ENCODE measurements at places on chromosomes 4 and X.

GRCh38 chr4:82921795-82922194 lies 21.3 kb downstream of the THAP9 start:
- DNase-seq: no peak

DNA sequence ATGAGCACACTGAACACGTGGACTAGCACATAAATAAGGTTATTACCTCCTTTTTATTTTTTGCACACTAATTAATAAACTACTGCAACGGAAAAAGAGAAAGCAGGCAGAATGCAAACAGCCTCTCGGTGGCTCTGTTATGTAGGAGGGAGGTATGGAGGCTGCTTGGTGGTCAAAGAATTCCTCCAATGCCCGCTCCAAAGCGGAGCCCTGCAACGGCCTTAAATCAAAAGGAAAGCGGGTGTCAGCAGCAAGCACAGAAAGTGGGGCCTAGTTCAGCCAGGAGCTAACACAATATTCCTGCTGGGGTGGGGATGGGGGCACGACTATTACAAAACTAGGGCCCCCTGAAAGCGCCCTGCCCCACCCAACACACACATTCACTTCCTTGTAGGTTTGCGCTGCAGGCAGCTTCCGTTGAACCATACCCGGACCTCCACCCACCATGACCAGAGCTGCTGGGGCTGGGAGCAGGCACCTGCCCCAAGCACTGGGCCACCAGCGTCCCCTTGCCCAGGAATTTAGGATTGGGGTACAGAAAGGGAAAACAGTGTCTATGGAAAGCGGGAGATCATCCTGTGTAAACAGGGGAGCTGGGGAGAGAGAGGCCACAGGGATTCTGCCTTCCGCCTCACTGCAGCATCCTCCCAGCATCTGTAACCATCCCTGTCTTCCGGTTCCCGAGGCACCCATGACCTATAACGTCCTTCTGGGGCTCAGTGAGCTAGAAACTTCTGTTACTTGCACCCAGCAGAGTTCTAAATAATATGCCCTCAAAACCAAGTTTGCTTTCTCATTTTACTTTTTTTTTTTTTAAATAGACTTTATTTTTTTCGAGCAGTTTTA lies 57.1 kb upstream of the DDX3X start:
- DNase-seq: peak; percentile 13

GRCh38 chr4:5524446-5525299 lies 183.7 kb downstream of the EVC2 start:
- no peak for DNase-seq

DNA sequence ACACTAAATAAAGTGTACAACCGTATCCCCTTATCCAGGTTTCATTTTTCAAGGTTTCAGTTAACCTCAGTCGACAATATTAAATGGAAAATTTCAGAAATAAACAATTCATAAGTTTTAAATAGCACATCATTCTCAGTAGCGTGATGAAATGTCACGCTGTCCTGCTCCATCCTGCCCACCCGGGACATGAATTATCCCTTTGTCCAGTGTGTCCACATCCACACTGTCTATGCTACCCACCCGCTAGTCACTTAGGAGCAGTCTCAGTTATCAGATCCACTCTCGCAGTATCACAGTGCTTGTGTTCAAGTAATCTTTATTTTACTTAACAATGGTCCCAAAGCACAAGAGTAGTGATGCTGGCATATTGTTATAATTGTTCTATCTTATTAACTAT lies 54.7 kb downstream of the FRYL start:
- DNase-seq: no peak

GRCh38 chrX:150201391-150201790 lies 161.7 kb upstream of the MAMLD1 start:
- no peak for DNase-seq

GRCh38 chrX:136039968-136040367 lies 54.7 kb downstream of the SLC9A6 start:
- DNase-seq: no peak

- no peak for DNase-seq
Measured at GRCh38 chr4:159370286-159370685, 267.4 kb downstream of the RAPGEF2 start.

DNA sequence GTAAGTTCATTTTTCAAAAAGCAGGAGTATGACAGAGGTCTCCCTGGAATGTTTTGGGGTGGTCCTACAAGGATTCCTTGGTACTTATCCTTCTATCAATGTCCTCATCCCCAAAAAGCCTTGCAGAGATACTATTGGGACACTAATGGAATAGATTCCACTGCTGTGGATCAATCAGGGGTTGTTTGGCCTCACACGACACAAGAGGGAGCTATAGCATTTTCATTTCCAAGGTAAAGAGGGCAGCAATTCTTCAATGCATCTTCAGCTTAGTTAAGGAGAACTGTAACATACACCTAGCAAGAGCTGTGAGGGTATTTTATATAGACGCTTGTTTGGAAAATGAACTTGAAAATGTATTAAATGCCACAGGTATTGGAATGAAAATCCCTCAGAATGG lies 50.9 kb downstream of the USP26 start:
- DNase-seq: no peak

DNA sequence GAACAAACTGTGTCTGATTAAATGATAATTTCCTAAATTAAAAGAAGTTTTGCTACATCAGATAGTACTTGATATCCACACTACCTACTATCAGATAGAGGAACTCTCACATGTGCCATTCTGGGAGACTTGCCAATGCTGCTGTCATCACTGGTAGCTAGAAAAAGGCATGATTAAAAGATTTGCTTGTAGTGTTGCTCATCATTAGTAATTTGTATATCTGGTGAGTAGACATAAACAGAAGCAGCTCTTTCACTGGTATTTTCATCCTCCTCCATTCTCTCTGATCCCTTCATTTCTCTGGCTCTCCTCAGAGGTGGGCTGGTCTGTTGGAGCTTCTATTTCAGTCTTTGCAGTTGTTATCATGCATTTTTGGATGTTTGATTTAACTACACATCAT lies 56.0 kb downstream of the SPRY1 start:
- peak; percentile 87 for DNase-seq

DNA sequence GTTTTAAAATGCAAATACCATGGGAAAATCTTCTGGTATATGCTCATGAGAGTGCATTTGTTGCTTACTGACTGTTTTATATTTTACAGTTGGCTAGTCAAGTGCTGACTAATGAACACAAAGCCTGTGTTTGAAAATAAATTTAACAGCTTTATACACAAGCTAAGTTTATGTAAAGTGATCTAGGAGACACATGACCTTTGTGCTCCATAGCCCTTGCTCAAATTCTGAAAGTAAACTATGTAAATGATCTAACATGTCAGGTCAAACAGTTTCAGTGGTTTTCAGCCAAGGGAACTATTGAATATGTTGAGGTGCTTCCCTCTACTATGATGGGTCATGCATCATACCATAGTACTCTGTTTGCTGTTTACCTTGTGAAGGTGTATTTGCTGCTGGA lies 36.7 kb downstream of the DIAPH2 start:
- DNase-seq: no peak

DNA sequence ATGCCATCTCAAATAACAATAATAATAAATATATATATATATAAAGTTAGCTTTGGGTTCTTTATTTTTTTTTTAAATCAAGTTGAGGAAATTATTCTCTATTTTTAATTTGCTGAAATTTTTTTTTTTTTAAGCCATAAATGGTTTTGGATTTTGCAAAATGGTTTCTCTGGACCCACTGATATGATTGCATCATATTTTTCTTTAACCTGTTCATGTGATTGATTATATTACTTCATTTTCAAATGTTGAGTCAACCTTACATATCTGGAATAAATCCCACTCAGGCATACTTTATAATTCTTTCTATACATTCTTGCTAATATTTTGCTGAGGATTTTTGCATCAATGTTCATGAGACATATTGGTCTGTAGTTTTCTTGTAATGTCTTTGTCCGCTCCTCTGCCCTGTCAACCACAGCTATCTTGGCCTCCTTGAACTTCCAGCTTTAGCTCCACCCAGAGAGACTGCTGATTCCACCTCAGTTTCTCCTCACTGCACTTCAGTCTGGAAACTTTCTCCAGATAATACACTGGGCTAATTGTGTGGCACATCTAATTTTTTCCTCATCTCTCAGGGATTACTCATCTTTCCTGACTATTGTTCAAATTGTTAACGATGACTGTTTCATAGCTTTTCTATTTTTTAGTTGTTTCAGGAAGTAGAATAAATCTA lies 160.9 kb upstream of the GIMD1 start:
- no peak for DNase-seq

DNA sequence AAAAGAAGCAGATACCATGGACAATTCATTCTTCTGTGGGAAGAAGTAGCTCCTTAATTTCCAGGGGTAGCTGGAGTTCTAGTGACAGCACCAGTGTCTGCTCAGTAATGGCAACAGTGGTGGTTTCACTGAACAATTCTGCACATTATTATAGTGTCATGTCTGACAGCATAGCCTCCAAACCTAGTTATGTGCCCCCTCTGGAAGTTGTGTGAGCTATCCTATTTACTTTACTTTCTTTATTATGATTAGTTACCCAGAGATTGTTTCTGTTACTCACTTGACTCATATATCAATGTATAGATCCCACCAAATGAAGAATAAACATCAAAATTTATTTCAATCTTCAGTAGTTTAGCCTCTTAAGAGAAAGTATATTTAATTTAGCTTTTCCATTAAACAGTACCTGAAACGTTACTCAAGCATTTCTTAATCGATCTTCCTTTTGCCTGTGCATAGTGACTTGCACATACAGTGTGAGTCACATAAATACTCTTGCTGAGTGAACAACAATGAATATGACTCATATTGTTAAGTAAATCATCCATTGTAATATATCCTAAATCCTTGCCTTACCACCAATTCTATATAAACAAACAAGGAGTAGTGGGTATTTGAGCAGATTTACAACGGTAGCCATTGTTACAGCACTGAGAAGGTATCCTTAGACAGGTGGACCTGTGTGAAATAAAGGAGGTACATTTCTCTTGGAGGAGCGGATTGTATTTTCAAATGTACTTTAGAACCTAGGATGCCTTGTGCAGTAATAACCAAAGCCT lies 534.7 kb downstream of the ANKRD50 start:
- DNase-seq: no peak

DNA sequence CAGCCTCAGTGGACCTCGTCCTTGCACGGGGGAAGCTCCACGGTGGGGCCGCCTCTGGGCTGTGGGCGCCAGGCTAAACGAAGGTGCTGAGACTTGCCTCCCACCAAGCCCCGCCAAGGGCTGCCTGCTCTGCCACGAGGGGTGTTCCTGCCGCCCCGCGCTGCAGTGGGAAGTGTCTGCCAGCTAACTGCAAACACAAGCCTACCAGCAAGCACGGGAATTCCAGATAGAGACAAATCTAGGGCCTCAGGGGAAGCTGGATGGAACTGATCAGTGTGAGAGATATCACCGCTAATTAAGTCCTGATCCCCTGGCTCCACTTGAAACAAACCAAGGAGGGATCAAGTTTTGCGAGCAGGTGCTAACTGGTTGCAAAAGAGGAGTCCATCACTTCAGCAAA lies 181.6 kb upstream of the LEF1 start:
- DNase-seq: no peak

Measured in bone marrow (tissue), 2 donors.